Progenitor cell of endocrine pancreas (in vitro differentiated cells): ENCODE measurements at places on chromosomes 2 and 18. TPM values are rescaled to one million over a fixed set of nuclear protein-coding genes. Genes with fewer than 3 reads are reported as not detected.
A peak's percentile ranks its signal among the peaks of the same experiment; 100 is the strongest.

DNA sequence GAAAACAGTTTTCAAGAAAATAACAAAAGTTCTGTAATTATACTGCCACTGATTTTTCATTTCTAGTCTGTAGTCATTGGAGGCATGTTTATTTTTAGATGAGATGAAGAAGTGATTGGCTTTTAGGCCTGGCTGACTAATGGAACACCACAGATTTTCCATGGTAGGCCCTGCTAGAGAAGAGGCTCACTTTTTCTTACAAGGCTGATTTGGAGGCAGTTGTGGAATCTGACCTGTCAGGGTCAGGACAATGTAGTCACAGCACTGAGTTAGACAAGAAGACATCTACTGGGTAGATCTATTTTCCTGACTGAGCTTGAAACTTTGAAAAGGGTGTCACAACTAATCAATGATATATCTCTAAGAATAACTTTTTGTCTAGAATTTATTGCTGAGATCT is 43.9 kb downstream of the KDM3A start:
- H3K4me3 ChIP-seq: no peak overlapping the region
- H3K27me3 ChIP-seq: no peaks in the 10 kb centered on the region
- no peaks in the 10 kb centered on the region for H3K4me1 ChIP-seq
- DNase-seq: no peak
- H3K36me3 ChIP-seq: peaks cover 49% of the 10 kb centered on the region

GRCh38 chr2:235860871-235861270 is 307.3 kb downstream of the GBX2 start:
- H3K27me3 ChIP-seq: no peaks in the 10 kb centered on the region
- H3K36me3 ChIP-seq: peaks cover 1% of the 10 kb centered on the region
- H3K4me3 ChIP-seq: no peak overlapping the region
- no peak for DNase-seq
- H3K27ac ChIP-seq: no peak overlapping the region

GRCh38 chr18:75159238-75159518 is 49.8 kb downstream of the PTGR3 start:
- DNase-seq: no peak
- peaks cover 5% of the 10 kb centered on the region for H3K4me1 ChIP-seq
- no peaks in the 10 kb centered on the region for H3K36me3 ChIP-seq
- no peak overlapping the region for H3K27ac ChIP-seq
- peaks cover 36% of the 10 kb centered on the region for H3K27me3 ChIP-seq

DNA sequence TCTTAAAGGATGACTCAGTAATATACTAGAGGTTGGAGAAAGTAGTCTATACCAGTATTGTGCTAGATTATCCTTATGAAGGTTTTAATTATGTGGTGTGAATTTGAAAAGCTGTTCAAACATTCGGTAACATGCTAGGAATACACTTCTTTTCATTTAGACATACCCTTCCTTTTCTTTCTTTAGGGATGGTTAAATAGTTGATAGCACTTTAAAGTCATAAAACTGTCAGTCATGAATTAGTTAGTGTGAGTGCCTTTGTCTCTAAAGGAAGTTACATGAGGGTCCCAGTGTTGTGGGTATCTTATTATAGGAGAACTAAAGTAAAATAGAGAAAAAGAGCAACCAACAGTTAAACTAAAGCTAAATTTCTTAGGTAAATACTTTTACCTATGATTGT is 149.3 kb downstream of the CSRNP3 start:
- no peaks in the 10 kb centered on the region for H3K27me3 ChIP-seq
- DNase-seq: no peak
- no peak overlapping the region for H3K27ac ChIP-seq
- H3K4me3 ChIP-seq: no peak overlapping the region

- peaks cover 7% of the 10 kb centered on the region for H3K27me3 ChIP-seq
- H3K27ac ChIP-seq: no peak overlapping the region
- no peak for DNase-seq
- H3K36me3 ChIP-seq: peaks cover 1% of the 10 kb centered on the region
- H3K4me3 ChIP-seq: no peak overlapping the region
These were observed 13.5 kb upstream of the TWSG1 start for GRCh38 chr18:9321017-9321452.

DNA sequence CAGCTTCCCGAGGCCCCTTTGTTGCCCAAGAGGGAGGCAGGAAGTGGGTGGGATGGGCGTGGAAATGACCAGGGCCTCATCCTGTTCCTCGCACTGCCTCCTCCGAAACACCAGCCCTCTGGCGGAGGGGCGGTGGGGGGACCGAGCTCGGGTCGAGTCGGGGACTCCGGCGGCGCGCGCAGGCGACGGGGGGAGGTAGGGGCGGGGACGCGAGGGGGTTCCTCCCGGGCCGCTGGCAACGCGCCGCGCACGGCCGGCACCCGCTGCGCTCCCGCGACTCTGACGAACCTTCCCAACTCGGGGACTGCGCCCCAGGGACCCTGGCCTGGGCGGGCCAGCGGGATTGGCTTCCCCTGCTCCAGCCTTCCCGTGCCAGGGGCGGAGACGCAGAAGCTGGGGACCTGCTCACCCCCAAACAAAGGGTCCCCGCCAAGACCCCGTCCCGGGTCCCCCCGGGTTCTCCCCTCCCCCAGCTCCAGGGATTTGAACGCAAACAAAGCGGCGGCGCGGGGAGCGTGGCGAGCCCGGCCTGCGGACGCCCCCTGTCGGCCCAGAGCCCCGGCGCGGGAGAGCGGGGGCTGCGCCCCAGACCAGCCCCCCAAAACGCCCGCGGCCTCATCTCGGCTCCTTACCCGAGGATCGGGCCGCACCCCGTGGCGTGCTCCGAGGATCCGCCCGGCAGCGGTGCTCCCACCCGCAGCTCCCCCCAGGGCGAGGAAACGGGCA is 1.2 kb downstream of the SEMA4C start:
- peak overlapping the region; percentile 94 for H3K27ac ChIP-seq
- peak overlapping the region; percentile 79 for H3K4me3 ChIP-seq
- H3K27me3 ChIP-seq: peaks cover under 1% of the 10 kb centered on the region
- H3K4me1 ChIP-seq: peaks cover 17% of the 10 kb centered on the region
- H3K36me3 ChIP-seq: peaks cover 7% of the 10 kb centered on the region
- DNase-seq: peak; percentile 84

GRCh38 chr2:23925702-23926289 is 1.1 kb downstream of the ATAD2B start:
- H3K27me3 ChIP-seq: no peaks in the 10 kb centered on the region
- H3K4me3 ChIP-seq: peak overlapping the region; percentile 96
- DNase-seq: no peak

DNA sequence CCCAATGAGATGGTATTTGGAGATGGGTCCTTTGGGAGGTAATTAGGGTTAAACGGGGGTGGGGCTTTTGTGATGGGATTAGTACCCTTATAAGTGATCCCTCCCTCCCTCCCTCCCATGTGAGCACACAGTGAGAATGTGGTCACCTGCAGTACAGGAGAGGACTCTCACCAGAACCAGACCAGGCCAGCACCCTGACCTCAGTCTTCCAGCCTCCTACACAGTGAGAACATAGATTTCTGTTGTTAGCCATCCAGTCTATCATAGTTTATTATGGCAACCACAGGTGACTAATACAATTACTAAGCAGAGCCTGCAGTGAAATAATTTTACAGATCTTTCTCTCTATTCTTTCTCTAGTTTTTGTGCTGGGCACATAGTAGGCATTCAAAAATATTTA is 137.7 kb upstream of the PKDCC start:
- DNase-seq: no peak
- no peaks in the 10 kb centered on the region for H3K36me3 ChIP-seq
- peaks cover 3% of the 10 kb centered on the region for H3K27me3 ChIP-seq
- peaks cover 27% of the 10 kb centered on the region for H3K4me1 ChIP-seq

The RRM2 gene
- total RNA-seq: 70.3 and 79.8 TPM in 2 replicates

The RESP18 gene
- not detected in 2 replicates for total RNA-seq

The UGT1A4 gene
- not detected in 2 replicates for total RNA-seq

The TUBB8B gene
- 0.64 and 0.93 TPM in 2 replicates for total RNA-seq

The SLC4A3 gene
- total RNA-seq: 17.0 and 19.7 TPM in 2 replicates
